ENCODE measurements at places on chromosomes 12 and 14. TPM values are rescaled to one million over a fixed set of nuclear protein-coding genes. Genes with fewer than 3 reads are reported as not detected.

DNA sequence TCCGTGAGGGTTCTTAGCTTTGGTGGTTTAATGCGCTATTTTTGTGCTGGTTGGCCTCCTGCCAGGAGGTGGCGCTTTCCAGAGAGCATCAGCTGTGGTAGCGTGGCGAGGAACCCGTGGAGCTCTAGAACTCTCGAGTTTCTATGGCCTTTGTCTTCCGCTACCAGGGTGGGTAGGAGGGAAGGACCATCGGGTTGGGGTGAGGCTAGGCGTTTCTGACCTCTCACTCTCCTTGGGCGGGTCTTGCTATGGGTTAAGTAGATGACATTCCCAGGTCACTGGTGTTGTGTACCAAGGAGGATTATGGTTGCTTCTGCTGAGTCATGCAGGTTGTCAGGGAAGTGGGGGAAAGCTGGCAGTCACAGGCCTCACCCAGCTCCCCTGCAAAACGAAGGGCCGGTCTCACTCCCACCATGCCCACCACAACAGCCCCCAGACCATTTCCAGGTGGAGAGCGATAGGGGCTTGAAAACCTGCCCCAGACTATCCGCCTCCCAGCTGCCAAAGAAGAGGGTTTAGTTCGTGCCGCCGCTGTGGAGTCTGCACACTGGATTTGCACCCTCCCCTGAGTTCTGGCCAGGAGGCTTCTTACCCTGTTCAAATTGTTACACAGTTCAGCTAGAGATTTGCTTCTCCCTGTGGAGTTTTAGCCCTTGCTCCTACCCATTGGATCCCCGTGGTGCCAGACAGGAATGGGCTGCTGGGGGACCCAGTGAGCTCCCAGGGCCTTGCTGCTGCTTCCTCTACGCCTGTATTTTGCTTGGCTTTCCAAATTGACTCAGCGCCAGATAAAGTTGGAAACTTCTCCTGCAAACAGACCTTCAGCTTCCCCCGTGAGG lies 21.9 kb downstream of the RNFT2 start:
- no peaks in the 10 kb centered on the region for H3K36me3 ChIP-seq
- H3K4me3 ChIP-seq = no peak overlapping the region
- H3K27me3 ChIP-seq = no peaks in the 10 kb centered on the region
- no peaks in the 10 kb centered on the region for H3K4me1 ChIP-seq

DNA sequence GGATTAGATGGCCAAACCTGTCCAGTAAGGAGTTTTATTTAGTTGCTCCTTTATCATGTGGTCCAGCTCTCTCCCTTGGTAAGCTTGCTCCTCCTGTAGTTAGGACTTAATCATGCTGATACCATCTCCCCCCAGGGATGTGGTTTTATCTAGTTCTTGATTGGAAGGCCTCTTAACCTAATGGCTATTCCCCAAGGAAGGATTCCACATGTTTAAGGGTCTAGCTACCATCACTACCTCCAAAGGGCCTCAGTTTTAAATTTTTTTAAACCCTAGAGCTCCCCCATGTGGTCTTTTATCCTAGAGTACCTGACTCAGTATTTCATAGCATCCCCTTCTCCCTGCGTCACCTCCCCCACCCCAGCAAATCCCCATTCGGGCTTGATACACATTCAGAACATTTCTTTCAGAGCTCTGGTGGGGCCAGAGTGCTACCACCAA lies 22.5 kb downstream of the MAP3K12 start:
- H3K4me1 ChIP-seq = no peaks in the 10 kb centered on the region
- DNase-seq = no peak
- peaks cover 72% of the 10 kb centered on the region for H3K36me3 ChIP-seq
- no peaks in the 10 kb centered on the region for H3K27me3 ChIP-seq
- no peak overlapping the region for H3K27ac ChIP-seq
- H3K4me3 ChIP-seq = no peak overlapping the region

- H3K27me3 ChIP-seq = no peaks in the 10 kb centered on the region
- H3K36me3 ChIP-seq = peaks cover 12% of the 10 kb centered on the region
- DNase-seq = peak; percentile 15
- no peak overlapping the region for H3K4me3 ChIP-seq
Observed at GRCh38 chr14:24398293-24398652, 530 bp upstream of the NYNRIN start.

DNA sequence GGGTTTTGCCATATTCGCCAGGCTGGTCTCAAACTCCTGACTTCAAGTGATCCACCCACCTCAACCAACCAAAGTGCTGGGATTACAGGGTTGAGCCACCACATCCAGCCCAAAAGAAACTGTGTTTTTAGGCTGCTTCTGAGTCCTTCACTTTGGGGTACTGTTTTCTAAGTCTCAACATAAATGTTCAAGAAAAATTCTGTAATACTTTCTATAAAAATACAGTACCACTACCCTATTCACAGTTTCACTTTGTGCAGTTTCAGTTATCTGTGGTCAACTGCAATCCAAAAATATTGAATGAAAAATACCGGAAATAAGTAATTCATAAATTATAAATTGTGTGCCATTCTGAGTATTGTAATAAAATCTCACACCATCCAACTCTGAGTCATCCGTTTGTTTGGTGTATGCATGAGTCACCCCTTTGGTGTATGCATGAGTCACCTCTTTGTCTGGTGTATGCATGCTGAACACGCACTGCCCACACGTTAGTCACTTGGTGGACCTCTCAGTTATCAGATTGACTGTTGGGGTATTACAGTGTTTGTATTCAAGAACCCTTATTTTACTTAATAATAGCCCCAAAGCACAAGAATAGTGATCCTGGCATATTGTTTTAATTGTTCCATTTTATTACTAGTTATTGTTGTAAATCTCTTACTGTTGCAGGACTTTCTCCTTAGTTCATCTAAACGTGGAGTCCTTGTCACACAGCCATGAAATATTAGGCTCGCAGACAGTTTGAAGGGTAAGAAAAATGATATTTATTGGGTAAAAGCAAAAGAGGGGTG lies 190.2 kb downstream of the FSCB start:
- H3K4me3 ChIP-seq = no peak overlapping the region
- no peaks in the 10 kb centered on the region for H3K36me3 ChIP-seq
- H3K27ac ChIP-seq = no peak overlapping the region

- H3K27me3 ChIP-seq = peaks cover 26% of the 10 kb centered on the region
- no peak overlapping the region for H3K27ac ChIP-seq
- DNase-seq = no peak
- no peak overlapping the region for H3K4me3 ChIP-seq
- no peaks in the 10 kb centered on the region for H3K4me1 ChIP-seq
- H3K36me3 ChIP-seq = peaks cover 13% of the 10 kb centered on the region
Observed at GRCh38 chr14:28770630-28771029, 4.0 kb downstream of the FOXG1 start.

GRCh38 chr14:31200702-31200990 lies 6.9 kb downstream of the HECTD1 start:
- H3K4me1 ChIP-seq = peaks cover 39% of the 10 kb centered on the region
- no peaks in the 10 kb centered on the region for H3K27me3 ChIP-seq
- DNase-seq = no peak
- peak overlapping the region; percentile 7 for H3K27ac ChIP-seq

DNA sequence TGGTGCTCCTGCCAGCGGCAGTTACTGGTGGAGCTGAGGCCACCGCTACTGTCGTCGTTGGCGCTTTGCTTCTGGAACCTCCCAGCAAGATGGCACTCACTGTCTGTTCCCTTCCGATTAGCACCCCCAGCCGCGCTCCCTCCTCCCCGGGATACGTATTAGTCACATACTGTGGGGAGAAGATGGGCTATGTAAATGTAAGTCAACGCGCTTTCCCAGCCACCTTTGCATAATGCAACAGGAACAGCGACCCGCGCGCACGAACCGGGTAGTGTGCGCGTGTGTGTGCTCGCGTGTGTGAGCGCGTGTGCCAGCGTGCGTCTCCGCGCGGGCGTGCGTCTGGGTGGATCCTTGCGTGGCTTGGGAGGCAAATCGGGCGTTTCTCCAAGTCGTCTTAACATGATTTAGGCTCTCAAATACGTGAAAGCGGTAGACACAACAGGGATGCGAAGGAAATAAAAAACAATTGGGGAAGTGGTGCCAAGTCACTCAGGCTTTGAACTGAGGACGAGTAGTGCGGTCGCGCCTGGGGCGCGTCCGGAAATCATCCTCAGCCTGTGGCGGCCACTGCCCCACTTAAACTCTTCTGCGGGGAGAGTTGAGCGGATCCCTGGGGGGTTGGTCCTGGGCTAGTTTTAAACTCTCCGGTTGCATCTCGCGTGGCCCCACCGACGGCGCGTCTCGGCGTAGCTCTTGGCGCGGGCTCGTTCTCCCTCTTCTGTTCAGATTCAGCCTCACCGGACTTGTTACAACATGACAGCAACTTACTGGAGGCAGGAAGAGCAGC lies 1.8 kb downstream of the FLRT2 start:
- H3K4me1 ChIP-seq = no peaks in the 10 kb centered on the region
- H3K4me3 ChIP-seq = no peak overlapping the region
- H3K27ac ChIP-seq = no peak overlapping the region
- no peak for DNase-seq

DNA sequence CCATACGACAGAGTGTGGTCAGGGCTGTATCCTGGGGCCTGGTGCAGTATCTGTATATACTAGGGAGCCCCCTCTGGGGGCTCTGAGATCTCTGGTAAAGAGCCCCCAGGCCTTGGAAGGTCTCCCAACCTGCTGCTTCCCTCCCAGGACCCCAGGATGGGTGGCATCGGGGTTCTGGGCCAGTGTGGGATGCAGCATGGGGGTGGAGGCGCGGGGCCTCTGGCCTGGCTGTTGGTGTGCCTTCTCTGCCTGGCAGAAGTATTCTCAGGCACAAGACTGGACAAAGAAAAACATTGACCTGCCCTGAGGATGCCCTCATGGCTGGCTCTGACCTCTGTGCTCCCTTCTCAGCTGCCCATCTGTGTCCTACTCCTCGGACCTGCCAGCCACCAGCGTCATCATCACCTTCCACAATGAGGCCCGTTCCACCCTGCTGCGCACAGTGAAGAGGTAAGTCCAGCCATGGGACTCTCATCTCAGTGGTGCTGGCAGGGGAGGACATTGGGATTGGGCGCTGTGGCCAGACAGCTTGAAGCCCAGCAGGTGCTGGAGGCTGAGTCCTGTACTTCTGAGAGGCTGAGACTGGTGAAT lies 64.5 kb downstream of the GALNT16 start:
- no peak overlapping the region for H3K4me3 ChIP-seq
- DNase-seq = no peak
- H3K4me1 ChIP-seq = no peaks in the 10 kb centered on the region
- peaks cover 21% of the 10 kb centered on the region for H3K27me3 ChIP-seq
- H3K27ac ChIP-seq = no peak overlapping the region
- no peaks in the 10 kb centered on the region for H3K36me3 ChIP-seq

Gene PSMC6
- 104 TPM for total RNA-seq

Gene NGB
- total RNA-seq = not detected

Gene IL31
- not detected for total RNA-seq

Gene GPR84
- not detected for total RNA-seq

Gene RAB3IP
- 101 TPM for total RNA-seq

Measured in Calu3 (cell line).